ENCODE measurements at places on chromosomes 6 and 20. TPM values are rescaled to one million over a fixed set of nuclear protein-coding genes. Genes with fewer than 3 reads are reported as not detected.

LCA5 gene
- total RNA-seq: 9.0 TPM

SMPDL3A gene
- total RNA-seq: 13.6 TPM

CGA gene
- not detected for total RNA-seq

CST2 gene
- total RNA-seq: not detected

ZHX3 gene
- 35.8 TPM for total RNA-seq
